ENCODE measurements at places on chromosomes 4 and X.

- no peak for DNase-seq
Measured at GRCh38 chr4:184409911-184410692, 64.2 kb downstream of the IRF2 start.

- peak; percentile 41 for DNase-seq
Measured at GRCh38 chr4:53786632-53787031, 195.3 kb upstream of the LNX1 start.

DNA sequence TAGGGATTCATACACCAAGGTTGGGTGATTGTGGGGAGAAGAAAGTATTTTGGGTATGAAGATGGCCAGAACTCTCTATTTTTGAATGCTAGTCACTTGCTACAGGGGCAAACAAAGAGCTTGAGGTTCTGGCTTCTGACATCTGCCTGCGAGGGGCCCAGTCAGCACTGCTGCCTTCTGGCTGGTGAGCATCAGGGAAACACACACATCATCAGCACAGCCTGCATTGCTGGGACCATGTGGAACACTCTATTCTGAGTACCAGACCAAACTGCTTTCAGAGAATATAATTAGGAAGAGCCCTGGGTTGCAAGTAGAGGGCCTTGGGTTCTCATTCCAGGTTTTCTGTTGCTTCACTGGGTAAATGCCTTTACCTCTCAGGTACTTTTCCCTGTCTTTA is 14.1 kb downstream of the TRPC5 start:
- DNase-seq: no peak

DNA sequence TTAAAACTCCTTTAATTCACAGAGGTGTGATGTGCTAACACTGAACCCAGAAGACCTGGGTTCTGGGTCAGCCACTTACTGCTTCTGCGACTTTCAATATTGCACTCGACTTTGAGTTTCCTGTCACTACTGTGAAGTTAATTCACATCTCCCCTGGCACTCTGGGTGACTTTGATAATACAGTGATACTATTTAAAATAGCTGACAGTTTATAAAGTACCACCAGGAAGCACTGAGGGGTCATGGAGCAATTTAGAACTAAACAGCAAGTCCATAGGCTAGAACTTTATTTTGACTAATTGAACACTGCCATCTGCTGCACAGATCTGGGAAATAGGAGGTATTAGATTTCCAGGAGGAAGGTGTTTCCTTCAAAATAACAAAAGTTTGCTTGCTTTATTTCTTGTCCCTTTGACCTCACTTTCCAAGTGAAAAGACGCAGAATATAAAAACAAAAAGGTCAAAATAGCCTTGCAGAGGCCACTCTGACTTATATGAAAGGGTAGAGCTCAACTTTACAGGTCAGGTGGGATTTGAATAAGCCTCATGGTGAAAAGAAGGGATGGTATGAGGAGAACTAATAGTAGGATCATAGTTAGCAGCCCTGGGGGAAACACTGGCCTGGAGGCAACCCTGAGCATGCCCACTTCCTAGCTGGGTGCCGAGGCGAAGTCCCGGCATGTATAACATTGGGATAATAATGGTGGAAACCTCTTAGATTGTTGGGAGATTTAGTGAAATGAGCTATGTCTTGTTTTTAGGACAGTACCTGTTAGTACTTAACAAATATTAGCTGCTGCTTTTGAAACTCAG is 53.4 kb downstream of the ZNF518B start:
- DNase-seq: no peak

- DNase-seq: no peak
Measured at GRCh38 chr4:86302251-86302650, 57.6 kb downstream of the MAPK10 start.

DNA sequence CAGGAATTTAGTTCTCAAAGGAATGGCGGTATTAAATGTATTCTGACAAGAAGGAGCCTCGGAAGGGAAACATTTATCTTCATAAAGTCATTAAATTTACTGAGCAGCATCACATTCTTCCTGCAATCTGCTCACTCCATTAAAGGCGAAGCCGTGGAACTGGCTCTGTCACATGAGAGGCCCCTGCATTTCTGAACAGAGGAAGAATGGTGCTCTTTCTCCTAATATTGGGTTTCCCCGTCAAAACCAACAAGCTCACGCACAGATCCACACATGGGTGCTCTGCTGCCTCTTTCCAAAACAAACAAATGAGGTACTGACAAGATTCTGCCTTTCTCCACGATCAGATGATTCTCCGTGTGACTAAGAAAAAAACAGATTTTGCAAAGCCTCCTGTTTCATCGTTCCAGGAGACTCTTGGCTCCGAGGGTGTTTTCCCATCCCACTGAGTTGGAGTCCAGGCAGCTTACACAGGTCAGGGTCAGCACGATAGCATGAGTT is 191.2 kb downstream of the IDS start:
- DNase-seq: no peak

DNA sequence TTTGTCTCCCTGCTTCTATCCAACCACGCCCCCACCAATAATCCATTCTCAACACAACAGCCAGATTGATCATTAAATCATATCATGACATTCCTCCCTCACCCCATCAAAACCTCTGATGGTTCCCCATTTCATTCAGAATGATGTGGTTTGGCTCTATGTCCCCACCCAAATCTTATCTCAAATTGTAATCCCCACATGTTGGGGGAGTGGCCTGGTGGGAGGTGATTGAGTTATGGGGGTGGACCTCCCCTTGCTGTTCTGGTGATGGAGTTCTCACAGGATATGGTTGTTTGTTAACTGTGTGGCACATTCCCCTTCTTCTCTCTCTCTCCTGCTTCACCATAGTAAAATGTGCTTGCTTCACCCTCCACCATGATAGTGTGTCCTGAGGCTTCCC is 23.3 kb downstream of the TRMT2B start:
- no peak for DNase-seq

DNA sequence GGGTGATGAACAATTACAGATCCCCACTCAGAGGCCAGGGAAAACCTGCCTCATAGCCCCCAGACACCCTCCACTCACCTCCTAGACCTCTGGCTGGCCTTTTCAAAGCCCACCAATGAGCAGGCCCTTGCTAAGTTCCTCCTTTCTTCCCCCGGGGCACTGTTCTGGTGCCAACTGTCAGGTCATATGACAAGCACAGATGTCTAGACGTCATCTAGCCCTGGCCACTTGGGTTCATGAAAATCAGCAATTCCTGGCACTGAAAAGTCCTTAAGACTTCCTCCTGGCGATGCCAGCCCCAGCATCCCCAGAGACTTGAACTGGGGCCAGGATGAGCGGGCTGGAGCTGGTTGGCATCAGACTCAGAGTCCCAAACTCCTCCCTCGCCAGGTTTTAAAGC is 115.6 kb upstream of the NALF2 start:
- DNase-seq: peak; percentile 15
